ENCODE measurements at places on chromosomes 12 and 14. TPM values are rescaled to one million over a fixed set of nuclear protein-coding genes. Genes with fewer than 3 reads are reported as not detected.
A peak's percentile ranks its signal among the peaks of the same experiment; 100 is the strongest.

The CD4 gene
- polyA plus RNA-seq: 50.8 TPM

The DCN gene
- polyA plus RNA-seq: 4,941 TPM

DNA sequence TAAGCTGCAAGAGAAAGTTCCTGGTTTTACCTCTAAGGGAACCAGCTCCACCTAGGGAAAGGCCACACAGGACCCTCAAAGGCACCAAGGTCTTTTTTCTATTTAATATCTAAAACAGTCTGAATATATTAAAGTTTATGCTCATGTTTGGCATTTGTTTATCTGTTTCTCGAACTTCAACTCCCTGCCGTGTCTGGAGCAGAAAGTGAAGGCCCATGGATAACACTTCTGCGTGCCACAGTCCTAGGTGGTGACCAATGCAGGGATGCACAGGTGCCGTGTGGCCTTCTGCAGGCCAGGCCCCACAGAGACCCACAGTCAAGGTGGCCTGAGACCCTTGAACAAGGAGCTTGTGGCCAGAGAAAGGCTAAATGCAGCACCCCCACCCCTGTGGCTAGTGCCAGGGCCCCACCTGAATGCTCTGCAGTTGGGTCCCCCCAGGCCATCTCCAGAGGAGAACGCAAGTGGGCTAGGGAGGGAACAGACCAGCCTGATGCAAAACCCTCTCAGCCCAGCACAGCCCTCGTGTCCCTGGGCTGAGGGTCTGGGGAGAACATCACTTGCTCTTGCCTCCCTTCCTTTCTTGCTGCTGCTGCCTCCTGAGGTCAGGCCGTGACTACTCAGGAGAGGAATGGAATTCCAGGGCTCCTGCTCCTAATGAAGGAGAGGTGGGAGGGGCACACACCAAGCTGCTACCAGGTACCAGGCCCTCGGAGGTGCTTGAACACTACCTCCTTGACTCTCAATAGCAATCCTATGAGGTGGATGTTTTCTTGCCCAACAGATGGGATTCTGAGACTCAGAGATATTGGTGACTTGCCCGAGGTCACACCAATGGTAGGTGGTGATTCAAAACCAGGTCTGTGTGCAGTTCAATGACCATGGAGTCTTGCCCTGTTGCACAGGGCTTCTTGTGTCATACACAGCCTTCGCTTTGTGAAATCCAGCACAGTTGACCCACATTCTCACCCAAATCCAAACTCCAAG is 45.4 kb downstream of the PSMA6 start:
- DNase-seq: no peak
- H3K27ac ChIP-seq: peak overlapping the region; percentile 86
- H3K27me3 ChIP-seq: no peaks in the 10 kb centered on the region
- no peaks in the 10 kb centered on the region for H3K36me3 ChIP-seq
- H3K4me1 ChIP-seq: peaks cover 32% of the 10 kb centered on the region

The NOVA1 gene
- polyA plus RNA-seq: 8.5 TPM

The FSCB gene
- not detected for polyA plus RNA-seq

DNA sequence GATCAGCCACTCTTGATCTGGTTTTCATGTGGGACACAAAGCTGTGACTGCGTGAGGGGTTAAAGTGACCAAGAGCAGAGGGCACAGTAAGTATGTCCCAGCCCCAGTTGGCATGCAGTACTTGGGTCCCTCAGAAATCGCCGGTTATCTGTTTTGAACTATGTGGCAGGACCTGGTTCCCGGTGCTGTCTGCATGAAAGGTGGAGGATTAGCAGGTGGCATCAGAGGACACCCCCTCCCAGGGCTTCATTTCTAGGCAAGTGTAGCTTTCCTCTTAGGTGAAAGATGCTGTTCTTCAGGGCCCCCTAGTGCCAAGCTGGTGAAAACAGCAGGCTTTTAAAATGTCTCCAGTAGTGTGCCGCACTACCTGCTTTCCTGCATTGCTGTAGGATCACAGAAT is 57.1 kb downstream of the ATG14 start:
- DNase-seq: peak; percentile 66
- no peak overlapping the region for H3K27ac ChIP-seq
- H3K4me3 ChIP-seq: no peak overlapping the region
- no peaks in the 10 kb centered on the region for H3K27me3 ChIP-seq

The COL2A1 gene
- polyA plus RNA-seq: not detected

DNA sequence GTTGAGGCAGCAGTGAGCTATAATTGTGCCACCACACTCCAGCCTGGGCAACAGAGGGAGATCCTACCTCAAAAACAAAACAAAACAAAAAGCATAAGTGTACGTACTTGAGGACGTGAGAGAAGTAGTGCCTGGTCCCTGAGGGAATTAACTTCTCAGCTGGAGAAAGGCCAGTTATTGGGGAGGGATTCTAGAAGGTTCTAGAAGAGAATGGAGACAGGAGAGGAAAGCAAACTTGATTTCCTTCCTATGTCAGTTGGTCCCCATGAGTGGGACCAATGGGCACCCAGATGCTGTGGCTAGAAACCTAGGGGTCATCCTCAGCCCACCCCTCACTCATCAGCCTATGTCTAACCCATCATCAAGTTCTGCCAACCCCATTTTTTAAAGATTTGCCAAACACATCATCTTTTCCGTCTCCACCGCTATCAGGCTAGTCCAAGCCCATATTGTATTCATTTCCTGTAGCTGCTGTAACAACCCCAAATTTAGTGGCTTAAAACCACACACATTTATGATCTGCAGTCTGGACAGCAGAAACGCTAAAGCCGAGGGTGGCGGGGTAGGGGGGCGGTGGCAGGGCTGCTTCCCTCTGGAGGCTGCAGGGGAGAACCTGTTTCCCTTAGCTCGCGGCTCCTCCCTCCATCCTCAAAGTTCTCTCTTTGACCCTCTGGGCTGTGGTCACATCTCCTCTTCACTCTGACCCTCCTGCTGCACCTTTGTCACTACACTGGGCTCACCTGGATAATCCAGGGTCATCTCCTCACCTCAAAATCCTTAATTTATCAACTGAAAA is 7.2 kb upstream of the RBM19 start:
- DNase-seq: no peak
- no peak overlapping the region for H3K4me3 ChIP-seq
- H3K4me1 ChIP-seq: no peaks in the 10 kb centered on the region
- H3K36me3 ChIP-seq: no peaks in the 10 kb centered on the region
- H3K27ac ChIP-seq: no peak overlapping the region

GRCh38 chr12:32765906-32766305 is 10.2 kb upstream of the YARS2 start:
- no peaks in the 10 kb centered on the region for H3K36me3 ChIP-seq
- DNase-seq: peak; percentile 62
- H3K4me1 ChIP-seq: no peaks in the 10 kb centered on the region
- no peak overlapping the region for H3K27ac ChIP-seq

The NRL gene
- polyA plus RNA-seq: 0.49 TPM

The LBHD2 gene
- not detected for polyA plus RNA-seq

The FRMD6 gene
- polyA plus RNA-seq: 182 TPM

The B4GALNT1 gene
- polyA plus RNA-seq: 1.3 TPM

GRCh38 chr14:88868558-88869159 is 44.2 kb downstream of the TTC8 start:
- H3K36me3 ChIP-seq: no peaks in the 10 kb centered on the region
- H3K27ac ChIP-seq: no peak overlapping the region
- H3K27me3 ChIP-seq: no peaks in the 10 kb centered on the region
- peak; percentile 43 for DNase-seq
- no peaks in the 10 kb centered on the region for H3K4me1 ChIP-seq

DNA sequence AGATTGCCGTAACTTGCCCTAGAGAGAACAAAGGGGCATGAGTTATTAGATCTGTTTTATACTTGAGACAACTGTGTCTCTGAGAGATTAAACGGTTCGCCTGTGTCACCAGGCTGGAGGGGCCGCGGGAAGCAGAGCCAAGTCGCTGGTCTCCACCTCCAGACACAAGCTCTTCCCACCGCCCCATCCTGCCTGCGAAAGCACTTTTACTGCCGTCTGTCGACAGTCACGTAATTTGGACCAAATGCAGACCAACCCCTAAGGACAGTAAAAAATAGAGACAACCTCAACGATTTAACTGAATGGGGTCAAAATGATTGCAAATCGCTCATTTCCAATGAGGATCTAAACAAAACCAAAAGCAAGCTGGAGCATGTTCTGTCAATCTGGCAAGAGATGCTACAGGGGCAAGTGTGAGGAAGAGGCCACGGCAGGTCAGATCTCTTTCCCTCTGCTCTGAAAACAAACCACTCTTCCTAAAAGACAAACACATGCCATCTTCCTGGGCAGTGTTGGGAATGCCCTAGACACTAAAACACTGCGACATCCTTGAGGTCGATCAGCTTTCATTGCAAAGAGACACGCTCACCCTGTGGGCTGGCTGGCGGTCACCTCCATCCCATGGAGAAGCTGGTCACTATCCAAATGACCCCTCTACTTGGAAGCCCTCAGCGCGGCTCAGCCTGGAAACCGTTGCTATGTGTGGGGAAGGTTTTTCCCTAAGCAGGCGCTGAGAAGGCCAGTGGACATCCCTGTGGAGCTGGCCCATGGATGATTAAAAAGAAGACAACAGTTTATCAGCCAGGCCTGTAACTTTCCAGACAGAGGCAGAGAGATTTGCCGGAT is 17.1 kb downstream of the GSC start:
- DNase-seq: no peak
- no peak overlapping the region for H3K4me3 ChIP-seq
- H3K27ac ChIP-seq: no peak overlapping the region
- no peaks in the 10 kb centered on the region for H3K4me1 ChIP-seq
- H3K36me3 ChIP-seq: no peaks in the 10 kb centered on the region

- no peak overlapping the region for H3K27ac ChIP-seq
- H3K27me3 ChIP-seq: no peaks in the 10 kb centered on the region
- no peaks in the 10 kb centered on the region for H3K4me1 ChIP-seq
- DNase-seq: no peak
- H3K4me3 ChIP-seq: no peak overlapping the region
- no peaks in the 10 kb centered on the region for H3K36me3 ChIP-seq
Measured at GRCh38 chr12:101475751-101476305, 692 bp downstream of the SPIC start.

The PPP1R1A gene
- not detected for polyA plus RNA-seq

DNA sequence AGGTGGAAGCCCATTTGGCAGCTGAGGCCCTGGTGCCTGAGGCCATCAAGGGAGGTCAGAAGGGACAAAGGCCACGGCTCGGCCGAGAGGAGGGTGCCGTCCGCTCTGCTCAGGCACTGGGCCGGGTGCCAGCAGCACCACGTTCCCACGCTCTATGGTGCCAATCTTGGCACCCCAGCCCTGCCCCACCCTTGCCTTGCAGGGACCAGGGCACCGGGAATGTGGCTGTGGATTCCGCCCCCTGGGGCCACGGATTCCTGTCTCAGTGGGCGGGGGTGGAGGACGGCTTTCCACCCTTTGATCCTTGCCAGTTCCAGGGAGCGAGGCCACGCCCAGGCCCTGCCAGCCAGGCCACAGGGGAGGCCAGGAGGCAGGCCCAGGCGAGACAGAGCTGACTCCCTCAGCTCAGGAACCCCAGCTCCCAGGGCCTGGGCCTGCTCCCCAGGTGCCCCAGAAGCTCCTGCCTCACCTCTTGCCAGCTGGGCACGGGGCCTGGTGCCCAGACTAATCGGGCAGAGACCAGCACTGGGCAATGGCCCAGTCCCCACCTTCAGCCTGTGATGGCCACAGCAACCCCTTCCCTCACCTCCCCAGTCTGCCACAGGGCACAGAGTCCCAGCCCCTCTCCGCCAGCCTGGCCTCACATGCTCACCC is 26.4 kb upstream of the GPR132 start:
- no peak for DNase-seq
- peaks cover 3% of the 10 kb centered on the region for H3K27me3 ChIP-seq
- H3K27ac ChIP-seq: no peak overlapping the region
- no peak overlapping the region for H3K4me3 ChIP-seq
- no peaks in the 10 kb centered on the region for H3K36me3 ChIP-seq

The AQP2 gene
- polyA plus RNA-seq: not detected

The VDR gene
- 33.9 TPM for polyA plus RNA-seq

DNA sequence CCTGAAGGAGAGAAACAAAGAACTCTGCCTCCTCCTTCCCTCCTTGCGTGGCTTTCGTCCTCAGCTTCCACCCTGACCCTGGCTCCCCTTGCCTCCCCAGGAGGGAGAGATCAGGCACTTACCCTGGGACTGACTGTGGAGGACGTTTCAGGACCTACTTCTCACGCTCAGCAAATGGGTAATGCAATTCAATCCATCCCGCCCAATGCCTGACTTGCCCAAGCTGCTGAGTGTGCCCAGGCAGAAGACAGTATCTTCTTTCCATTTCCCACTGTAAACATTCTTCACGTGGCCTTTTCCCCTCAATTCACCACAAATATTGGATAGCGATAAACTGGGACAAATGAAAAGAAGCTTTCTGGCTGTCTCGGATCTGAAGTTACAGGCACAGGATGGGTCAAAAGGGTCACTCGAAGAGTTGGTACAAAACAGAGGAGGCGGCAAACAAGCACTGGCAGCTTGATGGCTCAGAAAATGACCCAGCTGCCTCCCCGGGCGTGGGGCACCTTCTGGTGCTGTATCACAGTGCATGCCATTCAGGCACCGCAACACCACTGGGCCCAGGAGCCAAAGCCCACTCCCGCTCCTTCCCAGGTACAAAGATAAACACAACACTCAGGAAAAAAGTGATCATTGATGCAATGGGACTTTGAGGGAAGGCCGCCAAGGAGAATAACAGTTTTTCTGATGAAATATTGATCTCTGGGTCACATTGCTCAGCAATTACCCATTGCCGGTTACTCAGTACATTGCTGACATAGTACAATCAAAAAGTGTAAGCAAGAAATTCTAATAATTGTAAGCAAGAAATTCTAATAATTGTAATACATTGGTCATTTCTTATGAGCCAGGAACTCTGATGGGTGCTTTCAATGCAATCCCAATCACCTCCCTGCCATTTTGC is 65.8 kb downstream of the TRIM9 start:
- DNase-seq: peak; percentile 46
- no peak overlapping the region for H3K27ac ChIP-seq
- H3K4me1 ChIP-seq: no peaks in the 10 kb centered on the region
- H3K27me3 ChIP-seq: no peaks in the 10 kb centered on the region

DNA sequence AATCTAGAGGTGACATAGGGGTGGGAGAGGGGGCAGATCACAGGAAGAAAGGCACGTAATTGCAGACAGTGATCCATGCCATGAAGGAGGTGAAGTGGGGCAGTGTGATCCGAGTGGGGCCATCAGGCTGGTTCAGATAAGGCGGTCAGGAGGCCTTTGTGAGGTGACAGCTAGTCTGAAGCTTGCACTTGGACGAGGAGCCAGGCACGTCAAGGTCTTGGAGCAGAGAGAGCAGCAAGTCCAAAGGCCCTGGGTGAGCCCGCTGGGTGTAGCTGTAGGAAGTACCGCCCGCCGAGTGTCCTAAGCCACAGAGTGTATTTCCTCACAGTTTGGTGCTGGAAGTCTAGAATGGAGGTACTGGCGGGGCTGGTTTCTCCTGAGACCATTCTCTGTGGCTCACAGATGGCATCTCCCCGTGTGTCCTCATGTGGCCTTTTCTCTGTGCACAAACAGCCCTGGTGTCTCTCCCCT is 23.6 kb downstream of the RHOF start:
- no peaks in the 10 kb centered on the region for H3K36me3 ChIP-seq
- H3K27me3 ChIP-seq: no peaks in the 10 kb centered on the region
- DNase-seq: no peak
- no peak overlapping the region for H3K27ac ChIP-seq

The KRT7 gene
- 3.1 TPM for polyA plus RNA-seq

GRCh38 chr12:24231298-24231697 is 281.8 kb upstream of the SOX5 start:
- H3K27ac ChIP-seq: no peak overlapping the region

GRCh38 chr14:90105756-90106155 is 44.0 kb downstream of the KCNK13 start:
- H3K4me3 ChIP-seq: no peak overlapping the region
- H3K27ac ChIP-seq: no peak overlapping the region
- H3K4me1 ChIP-seq: no peaks in the 10 kb centered on the region
- no peaks in the 10 kb centered on the region for H3K36me3 ChIP-seq
- no peak for DNase-seq

- H3K4me3 ChIP-seq: no peak overlapping the region
- DNase-seq: no peak
- H3K4me1 ChIP-seq: no peaks in the 10 kb centered on the region
- H3K27me3 ChIP-seq: no peaks in the 10 kb centered on the region
- H3K27ac ChIP-seq: no peak overlapping the region
- peaks cover 36% of the 10 kb centered on the region for H3K36me3 ChIP-seq
Measured at GRCh38 chr12:49031573-49032161, 13.1 kb upstream of the PRKAG1 start.
